ENCODE measurements at places on chromosomes 2 and 18.

- H3K36me3 ChIP-seq, result no peaks in the 10 kb centered on the region
- no peaks in the 10 kb centered on the region for H3K4me1 ChIP-seq
- H3K27me3 ChIP-seq, result peaks cover 4% of the 10 kb centered on the region
Measured at GRCh38 chr2:6741229-6741628, 124.5 kb downstream of the CMPK2 start.

- no peak for DNase-seq
- no peaks in the 10 kb centered on the region for H3K27me3 ChIP-seq
- no peak overlapping the region for H3K27ac ChIP-seq
- H3K4me1 ChIP-seq, result peaks cover 7% of the 10 kb centered on the region
- H3K4me3 ChIP-seq, result no peak overlapping the region
Measured at GRCh38 chr2:62150597-62151305, 45.2 kb upstream of the B3GNT2 start.

DNA sequence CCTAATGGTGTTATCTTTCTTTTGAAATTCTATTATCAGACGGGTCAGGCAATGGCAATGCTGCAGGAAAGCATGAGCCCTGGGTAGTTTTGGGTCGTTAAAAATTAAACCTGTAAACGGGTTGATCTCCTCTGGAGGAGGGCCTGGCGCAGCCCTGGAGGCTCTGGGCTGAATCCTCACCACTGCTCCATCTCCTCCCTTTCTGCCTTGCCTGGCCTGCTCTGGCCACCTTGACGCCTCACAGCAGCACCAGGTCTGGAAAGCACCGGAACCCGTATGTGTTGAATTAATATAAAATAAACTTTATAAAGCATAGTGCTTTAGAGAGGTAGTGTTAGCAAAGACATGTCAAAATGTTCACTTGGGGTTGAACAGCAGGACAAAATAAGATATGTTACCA, 316.1 kb downstream of the LNPK start:
- peaks cover 8% of the 10 kb centered on the region for H3K27me3 ChIP-seq
- no peak overlapping the region for H3K4me3 ChIP-seq
- H3K27ac ChIP-seq, result no peak overlapping the region
- no peaks in the 10 kb centered on the region for H3K4me1 ChIP-seq
- DNase-seq, result no peak

DNA sequence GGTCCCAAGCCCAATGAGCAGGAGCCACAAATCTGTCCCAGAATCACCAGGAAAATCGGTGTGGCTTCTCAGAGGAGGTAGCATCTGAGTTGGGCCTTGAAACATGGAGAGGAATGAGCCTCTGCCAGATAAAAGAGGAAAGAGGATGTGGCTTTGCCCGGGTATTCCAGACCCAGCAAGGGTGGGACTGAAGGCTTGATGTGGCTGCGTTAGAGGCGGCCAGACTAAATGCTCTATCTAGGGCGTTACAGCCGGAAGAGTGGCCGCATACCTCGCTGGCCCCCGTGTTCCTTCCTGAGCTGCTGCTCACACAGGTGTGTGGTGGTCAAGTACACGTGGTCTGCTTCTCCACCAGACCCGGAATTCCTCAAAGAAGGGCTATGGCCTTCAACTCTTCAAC, 33.9 kb upstream of the POMC start:
- no peak overlapping the region for H3K27ac ChIP-seq
- peaks cover 6% of the 10 kb centered on the region for H3K4me1 ChIP-seq
- H3K27me3 ChIP-seq, result peaks cover 7% of the 10 kb centered on the region
- H3K4me3 ChIP-seq, result no peak overlapping the region

DNA sequence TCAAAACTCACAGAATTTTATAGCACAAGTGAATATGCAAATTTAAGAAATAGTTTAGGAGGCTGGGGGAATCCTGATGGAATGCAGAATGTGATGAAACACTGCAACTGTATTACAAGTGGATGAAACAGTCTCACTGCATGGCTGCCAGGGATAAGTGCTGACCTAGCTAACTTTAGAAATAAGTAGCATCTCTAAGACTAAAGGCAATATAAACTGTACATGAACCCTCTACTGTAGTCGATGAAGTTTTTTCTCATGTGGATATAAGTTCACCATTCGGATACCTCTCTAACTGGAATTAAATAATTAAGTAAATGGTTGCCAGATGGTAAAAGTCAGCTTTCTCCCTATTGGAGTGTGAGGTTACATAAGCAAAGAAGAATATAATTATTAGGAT, 777.8 kb upstream of the RAB6C start:
- no peaks in the 10 kb centered on the region for H3K36me3 ChIP-seq
- no peak overlapping the region for H3K27ac ChIP-seq
- no peaks in the 10 kb centered on the region for H3K27me3 ChIP-seq
- DNase-seq, result no peak

DNA sequence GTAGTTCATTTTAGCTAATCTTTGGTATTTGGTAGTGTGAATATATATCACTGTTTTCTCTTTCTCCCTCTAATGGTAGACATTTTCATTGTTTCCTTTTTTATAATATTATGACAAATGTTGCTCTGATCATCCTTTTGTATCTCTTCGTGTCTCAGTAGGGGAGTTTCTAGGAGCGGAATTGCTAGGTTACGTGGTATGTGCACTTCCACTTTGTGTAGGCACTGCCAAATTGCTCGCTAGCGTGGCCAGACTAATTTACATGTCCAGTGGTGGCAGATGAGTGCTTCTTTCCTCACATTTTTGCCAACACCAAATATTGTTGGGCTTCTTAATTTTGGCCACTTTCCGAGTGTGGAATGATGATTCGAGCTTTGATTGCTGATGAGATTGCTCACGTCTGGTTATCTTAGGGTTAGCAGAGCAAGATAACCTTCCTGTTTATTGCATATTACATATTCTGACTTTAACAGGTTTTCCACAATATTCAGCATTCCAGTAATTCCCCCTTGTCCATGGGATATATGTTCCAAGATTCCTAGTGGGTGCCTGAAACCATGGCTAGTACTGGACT, 30.4 kb upstream of the GREB1 start:
- no peak overlapping the region for H3K27ac ChIP-seq
- no peak overlapping the region for H3K4me3 ChIP-seq
- H3K27me3 ChIP-seq, result peaks cover 2% of the 10 kb centered on the region
- H3K36me3 ChIP-seq, result no peaks in the 10 kb centered on the region
- DNase-seq, result no peak
- H3K4me1 ChIP-seq, result peaks cover 4% of the 10 kb centered on the region

DNA sequence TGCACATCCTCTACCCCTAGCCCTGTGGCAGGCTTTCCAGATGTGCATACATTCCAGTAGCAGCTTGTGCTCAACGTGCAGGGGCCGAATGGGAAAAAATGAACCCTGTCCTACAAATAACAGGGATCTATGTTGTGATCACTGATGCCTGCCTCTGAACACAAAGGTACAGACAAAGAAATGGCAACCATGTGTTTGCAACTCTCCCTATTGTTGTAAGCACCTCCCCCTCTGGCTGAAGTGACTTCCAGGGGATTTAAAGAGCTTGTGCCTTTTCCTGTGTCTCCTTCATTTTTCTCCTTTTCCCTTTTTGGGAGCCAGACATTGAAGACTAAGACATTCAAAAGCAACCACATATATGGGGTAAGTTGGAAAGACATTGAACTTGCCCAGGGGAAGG, 21.6 kb downstream of the ARHGAP25 start:
- H3K27ac ChIP-seq, result no peak overlapping the region
- peaks cover 72% of the 10 kb centered on the region for H3K4me1 ChIP-seq
- no peak for DNase-seq
- no peaks in the 10 kb centered on the region for H3K27me3 ChIP-seq

DNA sequence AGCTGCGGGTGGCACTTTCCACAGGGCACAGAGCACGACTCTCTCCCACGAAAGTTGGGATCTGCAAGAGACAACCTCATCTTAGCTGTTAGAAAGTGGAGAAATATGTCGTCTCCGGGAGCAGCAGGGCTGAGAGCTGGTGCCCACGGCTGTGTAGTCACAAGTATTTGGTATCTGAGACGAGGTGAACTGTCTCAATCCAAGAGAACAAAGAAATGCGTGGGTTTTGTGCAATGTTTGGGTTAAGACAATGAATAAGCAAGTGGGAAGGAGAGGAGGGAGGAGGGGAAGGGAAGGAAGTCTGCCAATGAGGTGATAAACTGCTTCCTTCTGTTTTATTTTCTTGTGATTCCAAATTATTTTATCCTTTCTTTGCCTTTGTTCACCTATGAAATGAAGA, 18.0 kb downstream of the DYTN start:
- peaks cover 19% of the 10 kb centered on the region for H3K27me3 ChIP-seq
- no peaks in the 10 kb centered on the region for H3K36me3 ChIP-seq
- DNase-seq, result no peak
- H3K4me1 ChIP-seq, result no peaks in the 10 kb centered on the region
- H3K27ac ChIP-seq, result no peak overlapping the region
- H3K4me3 ChIP-seq, result no peak overlapping the region

- H3K27ac ChIP-seq, result no peak overlapping the region
- peaks cover 3% of the 10 kb centered on the region for H3K4me1 ChIP-seq
- DNase-seq, result no peak
- H3K36me3 ChIP-seq, result no peaks in the 10 kb centered on the region
- H3K4me3 ChIP-seq, result no peak overlapping the region
Measured at GRCh38 chr2:21431078-21431477, 307.3 kb downstream of the TDRD15 start.

DNA sequence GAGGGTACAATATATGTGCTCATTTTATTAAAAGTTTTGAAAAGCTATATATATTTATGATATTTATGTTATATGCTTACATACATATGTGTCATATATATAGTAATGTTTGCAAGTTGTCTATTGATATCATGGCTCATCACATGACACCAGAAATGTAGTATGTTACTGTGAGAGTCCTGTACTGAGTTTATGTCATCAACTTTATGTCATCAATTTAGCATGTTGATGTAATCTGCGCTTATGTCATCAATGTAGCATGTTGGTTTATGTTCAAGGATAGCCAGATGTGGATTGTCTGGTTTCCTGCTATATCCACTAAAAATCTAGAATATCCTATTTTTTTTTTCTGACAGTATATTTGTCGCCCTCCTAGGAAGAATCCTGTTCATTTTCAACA, 77.4 kb downstream of the APLF start:
- no peak overlapping the region for H3K27ac ChIP-seq
- no peaks in the 10 kb centered on the region for H3K36me3 ChIP-seq
- no peak overlapping the region for H3K4me3 ChIP-seq
- no peaks in the 10 kb centered on the region for H3K27me3 ChIP-seq
- DNase-seq, result no peak
- no peaks in the 10 kb centered on the region for H3K4me1 ChIP-seq

GRCh38 chr2:59025157-59025757, 784.1 kb upstream of the FANCL start:
- H3K27ac ChIP-seq, result no peak overlapping the region
- no peak overlapping the region for H3K4me3 ChIP-seq
- no peaks in the 10 kb centered on the region for H3K36me3 ChIP-seq
- DNase-seq, result no peak
- H3K27me3 ChIP-seq, result no peaks in the 10 kb centered on the region
- no peaks in the 10 kb centered on the region for H3K4me1 ChIP-seq
